ENCODE measurements at places on chromosomes 5 and 9.

- no peak for ATAC-seq
These were observed 58.0 kb downstream of the UBE2QL1 start for GRCh38 chr5:6506611-6507010.

GRCh38 chr5:37724395-37725125, 115.3 kb downstream of the GDNF start:
- ATAC-seq, result no peak

GRCh38 chr9:29456940-29457339, 1883.7 kb upstream of the C9orf72 start:
- no peak for ATAC-seq

DNA sequence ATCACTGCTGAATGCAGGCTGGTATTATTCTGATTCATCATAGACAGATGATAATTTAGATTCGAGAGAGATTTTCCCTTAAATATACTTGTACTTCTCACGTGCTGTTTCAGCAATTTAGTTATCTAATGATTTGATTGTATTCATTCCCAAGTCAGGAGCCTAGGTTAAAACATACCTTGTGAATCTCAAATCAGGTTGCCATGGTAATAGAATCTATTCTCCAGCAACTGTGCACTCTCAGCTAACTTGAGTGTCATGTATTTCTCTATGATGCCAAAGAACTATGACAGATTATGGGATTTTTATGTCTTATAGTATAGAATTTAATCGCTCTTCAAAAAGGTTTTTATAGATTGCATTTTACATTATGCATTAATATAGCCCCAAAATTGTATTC, 315.3 kb downstream of the GABRG2 start:
- no peak for ATAC-seq

GRCh38 chr9:99173570-99174504, 47.9 kb downstream of the ALG2 start:
- ATAC-seq, result peak; percentile 65

GRCh38 chr5:31449174-31449573, 82.7 kb downstream of the DROSHA start:
- ATAC-seq, result no peak

DNA sequence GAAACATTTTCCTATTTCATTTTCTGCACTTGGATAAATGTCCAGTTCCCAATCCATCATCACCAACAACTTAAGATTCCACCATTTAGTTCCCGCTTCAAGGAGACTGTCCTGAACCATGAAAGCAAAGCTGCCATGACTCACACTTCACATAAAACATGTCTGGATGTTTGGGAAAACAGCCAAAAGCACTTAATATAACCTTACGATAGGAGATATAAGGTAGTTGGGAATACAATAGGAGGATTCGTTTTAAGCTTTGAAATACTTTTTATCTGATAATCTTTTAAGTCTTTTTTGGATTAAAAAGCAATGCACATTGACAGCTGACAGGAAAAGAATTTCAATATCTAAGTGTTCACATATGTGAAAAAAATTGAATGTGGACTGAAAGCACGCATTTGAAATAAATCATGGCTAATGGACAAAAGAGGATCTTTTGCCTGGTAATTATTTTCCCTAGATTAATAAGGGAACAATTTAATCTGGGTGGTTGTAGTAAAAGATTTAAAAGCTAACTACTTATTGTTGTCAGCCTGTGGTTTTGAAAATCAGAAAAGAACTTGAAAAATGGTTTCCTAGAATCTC, 17.3 kb upstream of the TGFBI start:
- ATAC-seq, result no peak

DNA sequence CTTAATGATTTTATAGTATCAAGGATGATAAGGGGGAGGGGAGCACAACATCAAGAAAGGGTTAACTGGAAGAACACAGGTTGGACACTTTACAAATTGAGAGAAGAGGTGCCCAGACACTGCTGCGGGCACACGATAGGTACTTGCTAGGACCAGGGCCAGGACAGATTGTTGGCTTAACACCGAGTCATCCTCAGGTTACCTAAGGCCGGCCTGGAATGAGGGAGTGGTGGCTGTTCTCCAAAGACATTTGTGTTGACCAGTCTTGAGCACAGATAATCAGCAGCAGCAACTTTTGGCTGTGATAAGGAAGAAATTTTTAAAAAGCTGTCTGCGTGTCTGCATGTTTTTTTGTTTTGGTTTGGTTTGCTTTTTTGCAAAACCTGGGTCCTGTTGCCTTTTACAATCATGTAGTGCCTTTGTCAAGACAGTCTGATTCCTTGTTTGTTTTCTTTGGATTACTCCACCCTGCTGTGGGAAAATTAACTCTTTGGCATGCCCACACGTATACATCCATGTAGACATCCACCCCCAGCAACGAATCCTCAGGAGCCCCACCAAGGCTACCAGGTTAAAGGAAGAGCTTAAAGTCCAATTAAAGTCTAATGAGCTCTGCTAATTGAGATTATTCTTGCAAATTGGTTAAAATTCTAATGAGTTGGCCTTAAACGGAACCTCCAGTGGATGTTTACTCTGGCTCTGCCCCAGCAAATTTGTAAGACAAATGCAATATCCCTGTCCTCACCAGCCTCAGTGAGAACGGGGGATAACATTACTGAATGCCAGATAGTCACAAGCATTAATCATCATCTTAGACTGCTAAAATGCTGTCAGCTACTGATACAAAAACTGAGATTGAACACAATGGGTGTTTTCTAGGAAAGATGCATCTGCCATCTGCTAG, 382.3 kb downstream of the ACTL7B start:
- no peak for ATAC-seq

GRCh38 chr9:134210908-134211810, 46.8 kb upstream of the RNU6ATAC start:
- ATAC-seq, result no peak

DNA sequence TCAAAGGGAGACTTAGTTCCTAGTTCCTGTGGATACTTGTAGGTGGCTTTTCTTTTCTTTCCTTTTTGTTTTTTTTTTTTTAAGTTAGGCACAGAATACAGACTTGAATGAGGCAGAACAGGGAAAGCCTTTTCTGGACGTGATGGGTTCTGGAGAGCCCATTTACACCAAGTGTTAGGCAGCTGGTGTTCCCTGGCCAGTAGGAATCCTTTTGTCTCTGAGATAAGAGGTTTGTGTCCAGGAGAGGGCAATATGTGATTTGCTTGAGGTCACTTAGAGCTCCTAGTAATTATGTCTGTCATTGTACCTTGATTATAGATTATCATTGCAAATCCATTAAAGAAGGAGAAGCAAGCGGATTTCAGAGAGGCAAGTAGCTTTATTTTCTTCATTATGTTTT, 9.1 kb downstream of the MEGF10 start:
- no peak for ATAC-seq

- no peak for ATAC-seq
These were observed 28.2 kb downstream of the PRELID2 start for GRCh38 chr5:145806923-145807322.

- no peak for ATAC-seq
These were observed 240.4 kb upstream of the IRX2 start for GRCh38 chr5:2991884-2992283.

- no peak for ATAC-seq
These were observed 51.1 kb downstream of the NUDT12 start for GRCh38 chr5:103511554-103511885.

DNA sequence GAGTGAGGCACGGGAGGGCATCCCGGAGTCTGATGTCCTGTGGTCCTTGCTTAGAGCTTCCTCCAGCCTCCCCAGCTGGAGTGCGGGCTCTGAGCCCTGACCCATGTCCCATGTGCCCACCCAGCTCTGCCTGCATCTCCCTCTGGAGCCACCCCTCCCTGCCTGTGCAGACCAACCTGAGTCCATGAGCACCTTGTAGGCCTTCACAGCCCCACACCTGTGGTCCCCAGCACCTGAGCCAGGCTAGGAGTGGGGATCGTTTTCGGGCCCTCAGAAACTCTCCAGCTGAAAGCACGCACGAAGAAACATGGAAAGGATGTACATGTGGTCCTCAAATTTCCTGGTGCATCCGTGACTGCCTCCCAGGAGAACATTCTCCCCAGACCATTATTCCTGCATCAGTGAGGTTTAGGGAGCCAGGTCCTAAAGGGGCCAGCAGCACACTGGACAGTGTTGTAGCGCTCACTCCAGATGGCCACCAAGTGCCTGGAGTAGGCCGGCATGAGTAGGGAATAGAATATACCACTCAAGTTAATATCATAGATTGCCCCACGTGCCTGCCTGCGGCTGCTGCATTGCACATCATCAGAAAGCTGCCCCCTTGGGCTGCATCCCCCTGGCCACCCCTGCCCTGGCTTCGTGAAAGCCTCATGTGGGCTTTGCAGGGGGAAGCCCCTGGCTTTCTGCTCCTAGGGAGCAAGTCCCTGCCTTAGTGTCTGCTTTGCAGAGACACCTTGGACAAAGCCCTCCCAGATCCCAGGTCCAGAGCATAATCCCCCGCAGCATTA, 80.6 kb downstream of the WNK2 start:
- no peak for ATAC-seq

GRCh38 chr5:173281910-173282309, 46.3 kb downstream of the STC2 start:
- ATAC-seq, result no peak

DNA sequence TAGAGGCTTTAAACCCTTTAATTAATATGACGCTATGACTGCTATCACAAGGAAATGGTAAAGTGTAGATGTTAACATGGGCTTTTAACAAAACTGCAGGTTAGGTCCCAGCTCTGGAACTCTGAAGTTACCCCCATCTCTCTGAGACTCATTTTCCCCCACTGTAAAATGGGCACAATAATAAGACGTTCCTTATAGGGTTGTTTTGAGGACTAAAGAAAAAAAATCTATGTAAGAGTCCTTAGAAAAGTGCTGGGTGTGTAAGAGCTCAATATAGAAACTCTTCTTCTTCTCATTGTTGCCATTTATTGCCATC, 45.8 kb upstream of the STK32A start:
- ATAC-seq, result no peak

DNA sequence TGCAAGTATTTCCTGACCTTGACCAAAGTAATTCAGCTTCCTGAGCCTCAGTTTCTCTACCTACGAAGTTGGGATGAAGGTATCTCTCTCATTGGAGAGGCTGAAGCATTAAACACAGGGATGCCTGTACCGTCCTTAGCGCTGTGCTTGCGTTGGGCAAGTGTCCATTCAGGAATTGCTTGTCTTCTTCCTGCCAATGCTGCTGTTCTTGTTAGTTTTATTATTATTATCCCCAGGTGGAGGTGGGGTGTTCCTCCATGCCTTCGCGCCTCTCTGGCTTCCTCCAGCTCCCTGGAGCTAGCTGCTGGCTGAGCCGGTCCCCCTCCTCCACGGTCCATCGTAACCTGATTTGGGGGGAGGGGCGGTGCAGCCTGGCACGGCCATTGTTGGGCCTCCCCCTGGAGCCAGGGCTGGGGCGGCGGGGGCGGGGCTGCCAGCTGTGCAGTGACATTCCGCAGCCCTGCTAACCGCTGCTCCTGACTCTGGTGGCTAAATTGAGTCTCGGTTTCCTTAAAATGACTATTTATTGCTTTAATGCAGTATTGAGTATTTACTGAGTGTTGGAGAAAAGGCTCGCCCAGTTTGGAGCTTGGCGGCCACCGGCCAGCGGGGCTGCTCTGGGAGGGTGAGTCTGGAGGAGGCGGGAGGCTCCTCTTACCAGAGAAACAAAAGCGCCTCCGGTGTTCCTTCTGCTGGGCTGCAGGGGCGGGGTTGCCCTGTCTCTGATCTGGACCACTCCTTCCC, 51.3 kb downstream of the LMX1B start:
- ATAC-seq, result no peak

GRCh38 chr5:124277767-124278545, 468.5 kb downstream of the ZNF608 start:
- no peak for ATAC-seq

GRCh38 chr5:179235416-179236400, 109.6 kb downstream of the ADAMTS2 start:
- no peak for ATAC-seq

GRCh38 chr5:111764019-111764418, 7.0 kb upstream of the NREP start:
- no peak for ATAC-seq

- ATAC-seq, result no peak
These were observed 81.7 kb downstream of the MACROH2A1 start for GRCh38 chr5:135317286-135317685.

Measured in activated CD4-positive, CD25-positive, alpha-beta regulatory T cell treated with anti-CD3 and anti-CD28 coated beads, Interleukin-2, amount 50 U/mL, for 24 hours (primary cell).